Suppressor macrophage (primary cell): ENCODE measurements at places on chromosomes 1 and 21.

GRCh38 chr1:19449454-19450228, 35.7 kb downstream of the CAPZB start:
- no peak for DNase-seq

GRCh38 chr21:42127164-42128150, 56.3 kb downstream of the UMODL1 start:
- DNase-seq: no peak

DNA sequence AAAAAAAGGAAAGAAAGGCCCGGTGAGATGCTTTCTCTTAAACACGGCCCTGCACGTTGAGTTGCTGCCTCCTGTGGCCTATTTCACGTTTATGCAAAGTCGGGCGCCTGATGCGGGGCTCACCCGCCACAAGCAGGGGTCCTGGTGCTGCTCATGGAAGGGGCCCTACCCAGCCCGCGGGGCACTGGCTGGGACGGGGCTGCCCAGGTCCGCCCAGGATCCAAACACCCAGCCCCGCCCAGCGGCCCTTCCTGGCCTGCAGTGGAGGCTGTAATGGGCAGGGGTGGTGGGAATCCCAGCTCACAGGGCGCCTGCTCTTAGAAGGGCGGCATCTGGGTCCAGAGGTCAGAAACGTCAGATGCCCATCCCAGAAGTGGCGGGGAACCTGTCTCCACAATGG, 1.6 kb downstream of the COL6A2 start:
- no peak for DNase-seq

GRCh38 chr1:227317523-227318015, 723 bp downstream of the CDC42BPA start:
- peak; percentile 46 for DNase-seq

DNA sequence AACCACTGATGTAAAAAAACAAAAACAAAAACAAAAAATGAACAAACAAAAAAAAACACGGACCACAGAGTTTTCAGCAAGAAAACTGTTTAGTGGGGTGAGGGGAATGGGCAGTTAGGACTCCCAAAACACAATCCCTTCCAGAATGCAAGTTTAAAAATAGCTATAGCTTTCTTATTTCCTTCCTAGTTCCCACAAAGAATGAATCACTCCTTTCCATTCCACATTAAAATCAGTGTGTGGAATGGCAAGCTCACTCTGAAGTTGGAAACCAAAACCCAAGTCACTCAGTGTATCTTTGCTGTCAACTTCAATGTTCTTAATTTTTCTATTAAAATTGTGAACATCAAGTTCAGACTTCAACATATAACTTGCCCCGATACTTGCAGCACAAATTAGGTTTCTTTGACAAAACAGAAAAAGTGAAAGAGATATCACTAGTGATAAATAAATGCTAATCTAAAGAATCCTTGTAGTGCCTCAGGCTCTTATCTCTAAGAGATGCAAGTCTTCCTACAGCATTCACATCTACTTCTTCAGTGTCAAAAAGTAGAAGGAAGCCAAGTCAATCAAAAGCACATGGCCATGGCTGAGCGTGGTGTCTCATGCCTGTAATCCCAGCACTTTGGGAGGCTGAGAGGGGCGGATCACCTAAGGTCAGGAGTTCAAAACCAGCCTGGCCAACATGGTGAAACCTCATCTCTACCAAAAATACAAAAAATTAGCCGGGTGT, 45.5 kb downstream of the TOR3A start:
- DNase-seq: no peak

- DNase-seq: no peak
Observed at GRCh38 chr1:41806472-41807155, 112.1 kb downstream of the HIVEP3 start.

DNA sequence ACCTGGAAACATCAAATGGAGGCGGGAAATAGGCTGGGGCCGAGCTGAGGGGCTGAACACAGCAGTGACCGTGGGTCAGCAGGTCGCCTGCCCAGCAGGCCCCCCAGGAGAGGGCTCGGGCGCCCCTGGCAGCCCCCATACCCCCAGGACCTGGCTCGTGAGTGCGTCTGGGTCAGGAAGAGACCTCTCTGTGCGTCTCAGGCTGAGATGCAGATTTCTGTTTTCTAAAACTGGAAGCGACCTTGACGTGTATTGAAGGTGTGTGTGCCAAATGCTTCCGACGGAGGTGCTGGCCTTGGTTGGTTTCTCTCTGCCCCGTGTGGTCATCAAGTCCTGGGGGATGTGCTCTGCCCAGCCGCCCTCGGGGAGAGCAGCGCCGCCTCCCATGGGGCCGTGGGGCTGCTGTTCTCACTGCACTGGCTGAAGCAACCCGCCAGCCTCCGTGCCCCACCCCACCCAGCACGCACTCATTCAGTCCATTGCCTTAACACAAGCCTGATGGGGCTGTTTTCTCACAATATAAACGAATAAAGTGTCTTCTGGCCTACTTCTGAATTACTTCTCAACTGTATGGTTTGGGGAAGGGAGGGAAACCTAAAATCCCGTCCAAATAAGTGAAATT, 7.4 kb downstream of the PEX10 start:
- no peak for DNase-seq

GRCh38 chr1:37655274-37655673, 20.6 kb upstream of the RSPO1 start:
- no peak for DNase-seq

DNA sequence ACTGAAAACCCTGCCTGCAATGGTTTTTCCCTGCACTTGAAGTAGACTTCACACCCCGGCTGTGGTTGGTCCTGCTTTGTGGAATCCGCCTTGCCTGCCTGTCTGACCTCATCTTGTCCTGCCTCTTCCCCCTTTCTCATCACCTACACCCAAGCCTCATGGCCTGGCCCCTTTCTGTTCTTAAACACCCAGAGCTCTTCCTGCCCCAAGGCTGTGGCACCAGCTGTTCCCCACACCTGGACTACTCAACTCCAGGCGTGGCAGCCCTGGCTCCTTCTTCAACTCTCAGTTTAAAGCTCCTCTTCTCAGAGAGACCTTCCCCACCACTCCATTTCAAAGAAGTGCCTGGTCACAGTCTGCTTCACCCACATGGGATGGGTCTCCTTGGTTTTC, 27.0 kb downstream of the KIAA1614 start:
- DNase-seq: no peak

GRCh38 chr1:33188572-33189275, 6.9 kb upstream of the TRIM62 start:
- no peak for DNase-seq

DNA sequence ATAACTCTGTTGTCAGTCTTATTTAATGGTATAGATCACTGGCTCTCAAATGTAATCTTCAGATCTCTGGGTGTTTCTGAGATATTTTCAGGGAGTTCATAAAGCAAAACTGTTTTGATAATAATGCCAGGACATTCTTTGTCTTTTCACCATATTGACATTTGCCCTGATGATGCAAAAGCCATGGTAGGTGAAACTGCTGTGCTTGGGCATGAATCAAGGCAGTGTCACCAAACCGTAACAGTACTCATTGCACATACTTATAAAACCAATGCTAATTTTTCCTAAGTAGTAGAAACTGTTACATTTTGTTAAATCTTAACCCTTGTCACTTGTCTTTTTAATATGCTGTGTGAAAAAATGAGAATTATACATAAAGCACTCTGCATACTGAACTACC, 76.0 kb downstream of the RPS6KC1 start:
- no peak for DNase-seq

- DNase-seq: no peak
Observed at GRCh38 chr1:47325528-47325927, 8.1 kb upstream of the CMPK1 start.

GRCh38 chr1:19476450-19477190, 8.7 kb downstream of the CAPZB start:
- DNase-seq: peak; percentile 77

GRCh38 chr1:88302843-88303486, 381.1 kb upstream of the PKN2 start:
- DNase-seq: no peak

GRCh38 chr1:201946224-201946908, at the start of gene LMOD1:
LMOD1 (minus strand) TSS chr1:201946548; CDS start chr1:201946340, 208 bp downstream.
- peak; percentile 40 for DNase-seq

- DNase-seq: no peak
Observed at GRCh38 chr1:41493117-41493536, 8.6 kb upstream of the EDN2 start.

GRCh38 chr1:229058111-229058561, 212.8 kb upstream of the RAB4A start:
- DNase-seq: no peak

- DNase-seq: no peak
Observed at GRCh38 chr21:37522641-37523295, 156.2 kb downstream of the DYRK1A start.

DNA sequence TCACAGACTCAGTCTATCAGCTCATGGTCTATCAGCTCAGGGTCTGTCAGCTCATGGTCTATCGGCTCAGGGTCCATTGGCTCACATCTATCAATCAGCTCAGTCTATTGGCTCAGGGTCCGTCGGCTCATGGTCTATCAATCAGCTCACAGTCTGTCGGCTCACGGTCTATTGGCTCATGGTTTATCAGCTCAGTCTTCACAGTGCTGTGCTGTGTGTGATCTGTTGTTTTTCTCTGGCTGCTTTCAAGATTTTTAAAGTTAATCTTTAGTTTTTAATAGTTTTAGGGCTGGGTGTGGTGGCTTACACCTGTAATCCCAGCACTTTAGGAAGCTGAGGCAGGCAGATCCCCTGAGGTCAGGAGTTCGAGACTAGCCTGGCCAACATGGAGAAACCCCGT, 14.4 kb downstream of the C1orf159 start:
- DNase-seq: no peak

DNA sequence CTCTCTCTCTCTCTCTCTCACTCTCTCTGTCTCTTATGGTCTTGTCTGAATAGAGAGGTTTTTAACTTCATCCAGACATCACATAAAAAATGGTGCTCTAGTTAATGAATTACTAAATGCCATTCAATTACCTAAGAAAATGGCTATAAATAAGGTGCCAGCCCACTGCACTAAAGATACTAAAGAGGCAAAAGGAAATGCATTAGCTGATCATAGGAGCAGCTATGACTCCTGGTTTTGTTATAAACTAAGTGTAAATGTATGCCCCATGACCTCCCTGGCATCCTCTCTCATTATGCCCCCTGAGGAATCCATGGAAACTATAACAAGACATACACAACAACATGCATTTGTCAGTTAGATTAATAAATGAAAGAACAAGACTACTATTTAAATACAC, 57.5 kb upstream of the PDC start:
- no peak for DNase-seq

GRCh38 chr1:46021046-46021996, 111.1 kb downstream of the PIK3R3 start:
- no peak for DNase-seq

DNA sequence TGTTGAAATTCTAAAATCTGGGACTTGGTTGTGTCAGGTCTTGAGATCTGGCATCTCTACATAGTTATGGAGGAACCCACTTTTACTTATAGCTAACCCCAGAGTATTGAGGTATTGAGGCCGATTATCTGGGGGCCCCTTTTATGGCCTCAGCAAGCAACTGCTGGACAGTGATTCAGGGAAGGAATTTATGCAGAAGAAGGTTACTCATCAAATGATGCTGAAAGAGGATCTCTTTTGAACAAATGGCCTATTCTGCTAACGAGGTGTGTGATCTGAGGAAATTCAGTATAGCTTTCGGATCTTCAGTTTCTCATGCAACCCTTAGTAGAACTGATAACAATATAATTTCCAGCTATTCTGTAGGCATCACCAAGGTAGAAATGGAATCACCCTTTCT, 239.9 kb downstream of the PAPPA2 start:
- DNase-seq: no peak

DNA sequence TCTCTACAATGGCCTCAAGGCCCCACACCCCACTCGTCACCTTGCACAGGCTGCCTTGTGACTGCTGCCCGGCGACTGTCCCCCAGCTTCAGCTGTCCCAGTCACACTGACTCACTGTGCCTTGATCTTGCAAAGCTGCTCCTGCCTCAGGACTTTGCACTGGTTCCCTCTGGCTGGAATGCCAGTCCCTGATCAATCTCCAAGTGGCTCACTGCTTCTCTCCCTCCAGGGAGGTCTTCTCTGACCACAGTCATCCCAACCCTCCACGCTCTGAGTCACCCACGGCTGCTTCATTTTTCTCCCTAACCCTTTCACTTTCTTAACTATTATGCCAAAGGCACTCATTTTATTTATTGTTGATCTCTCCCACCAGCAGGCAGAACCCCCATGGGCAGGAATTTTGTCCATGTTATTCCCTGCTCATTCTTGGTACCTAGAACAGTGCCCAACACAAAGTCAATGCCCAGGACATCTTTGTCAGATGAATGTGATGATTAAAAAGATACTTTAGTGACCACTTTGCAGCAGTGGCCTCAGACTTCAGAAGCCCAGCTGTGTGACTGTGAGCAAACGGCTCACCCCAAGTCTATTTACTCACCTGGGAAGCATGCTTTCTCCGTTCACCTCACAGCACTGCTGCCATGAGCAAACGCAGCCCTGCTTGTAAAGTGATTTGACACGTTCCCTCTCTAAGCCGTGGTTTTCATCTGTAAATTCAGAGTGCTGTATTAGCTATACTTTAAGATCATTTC, 53.4 kb downstream of the ZBTB18 start:
- DNase-seq: no peak

DNA sequence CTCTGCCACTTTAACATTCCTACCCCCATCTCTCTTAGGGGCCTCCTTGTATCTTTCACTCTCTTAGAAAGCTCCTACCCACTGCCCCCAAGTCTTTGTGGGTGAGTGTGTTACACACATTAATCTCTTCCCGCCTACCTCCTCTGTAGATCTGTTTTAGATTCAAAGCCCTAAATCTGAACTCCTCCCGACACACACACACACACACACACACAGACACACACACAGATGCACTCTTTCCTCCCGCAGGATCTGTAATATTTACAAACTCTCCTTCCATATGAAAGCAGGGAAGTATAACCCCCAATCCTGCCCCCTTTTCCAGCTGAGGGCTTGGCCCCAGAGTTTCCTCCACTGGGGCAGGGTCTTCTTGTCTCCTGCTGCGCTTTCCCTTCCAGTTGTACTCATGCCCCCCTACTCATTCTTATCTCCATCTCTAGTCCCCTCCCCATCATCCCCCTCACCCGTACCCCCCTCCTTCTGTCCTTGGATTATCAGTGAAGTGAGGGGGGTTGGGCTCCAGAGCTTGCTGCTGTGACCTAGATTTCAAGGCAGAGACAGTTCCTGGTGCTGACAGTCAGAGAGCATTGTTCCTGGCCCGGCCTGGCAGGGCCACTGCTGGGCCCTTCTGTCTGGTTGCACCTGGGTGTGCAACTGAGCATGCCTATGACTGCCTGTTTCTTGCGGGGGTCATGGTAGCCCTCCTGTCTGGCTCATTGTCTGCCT, 4.3 kb downstream of the PEA15 start:
- DNase-seq: no peak

GRCh38 chr1:30756545-30757351, 826 bp downstream of the LAPTM5 start:
- DNase-seq: peak; percentile 97

GRCh38 chr1:12138196-12139168, 28.3 kb upstream of the TNFRSF1B start:
- no peak for DNase-seq

DNA sequence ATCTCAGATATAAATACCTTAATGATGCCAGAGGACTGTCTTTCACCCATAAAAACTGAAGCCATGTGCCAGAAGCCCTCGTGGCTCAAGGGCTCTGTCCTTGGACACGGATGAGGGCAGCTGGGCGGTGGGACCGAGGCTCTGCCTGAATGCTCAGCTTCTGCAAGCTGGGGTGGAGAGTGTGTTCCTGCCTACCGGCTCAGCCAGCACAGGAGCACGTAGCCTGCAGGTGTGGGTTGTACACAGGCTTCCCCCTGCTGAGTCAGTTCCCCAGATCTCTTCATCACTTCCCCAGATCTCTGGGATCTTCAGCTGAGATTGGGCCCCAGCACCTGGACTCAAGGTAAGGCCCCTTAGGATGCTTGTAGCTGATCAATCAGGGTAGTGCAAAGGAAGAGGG, 15.4 kb downstream of the KCNJ15 start:
- DNase-seq: no peak
